ENCODE measurements at places on chromosomes 2 and 18.

DNA sequence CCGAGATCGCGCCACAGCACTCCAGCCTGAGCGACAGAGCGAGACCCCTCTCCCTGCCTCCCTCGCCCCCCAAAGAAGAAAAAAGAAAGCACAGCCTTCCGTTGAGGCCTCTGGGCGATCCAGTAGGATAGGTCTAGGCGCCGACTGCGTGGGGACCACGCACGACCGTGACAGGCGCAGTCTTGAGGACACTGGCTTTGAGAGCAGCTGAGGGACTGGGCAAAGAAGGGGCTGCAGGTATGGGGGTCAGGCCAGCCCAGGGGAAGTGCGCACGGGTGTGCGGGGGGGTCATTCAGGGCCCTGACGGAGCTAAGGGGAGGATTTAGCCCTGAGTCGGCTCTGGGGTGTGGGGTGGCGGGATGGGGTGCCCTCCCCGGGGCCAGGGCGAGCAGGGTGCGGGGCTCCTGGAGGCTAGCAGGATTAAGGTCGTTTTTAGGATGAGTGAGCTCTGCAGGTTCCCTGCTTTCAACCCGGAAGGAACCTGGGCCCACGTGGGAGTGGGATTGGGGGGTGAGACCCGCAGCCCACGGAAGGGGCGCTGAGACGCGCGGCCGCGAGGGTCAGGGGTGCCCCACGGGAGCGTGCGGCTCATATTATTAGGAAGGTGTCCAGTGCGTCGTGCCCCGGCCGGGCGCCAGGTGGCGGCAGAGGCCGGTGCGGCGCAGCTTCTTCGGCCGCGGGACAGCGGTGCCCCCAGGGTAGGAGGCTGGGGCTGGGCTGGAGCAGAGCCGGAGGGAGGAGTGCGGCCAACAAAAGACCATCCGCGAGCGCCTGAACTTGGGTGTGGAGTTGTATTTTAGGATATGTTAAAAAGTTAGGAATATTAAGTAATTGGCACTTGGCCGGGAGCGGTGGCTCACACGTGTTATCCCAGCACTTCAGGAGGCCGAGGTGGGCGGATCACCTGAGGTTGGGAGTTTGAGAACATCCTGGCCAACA is 20.5 kb upstream of the ZNF236 start:
- peak; percentile 56 for DNase-seq

GRCh38 chr18:55821219-55821618 is 233.2 kb upstream of the TCF4 start:
- no peak for DNase-seq

DNA sequence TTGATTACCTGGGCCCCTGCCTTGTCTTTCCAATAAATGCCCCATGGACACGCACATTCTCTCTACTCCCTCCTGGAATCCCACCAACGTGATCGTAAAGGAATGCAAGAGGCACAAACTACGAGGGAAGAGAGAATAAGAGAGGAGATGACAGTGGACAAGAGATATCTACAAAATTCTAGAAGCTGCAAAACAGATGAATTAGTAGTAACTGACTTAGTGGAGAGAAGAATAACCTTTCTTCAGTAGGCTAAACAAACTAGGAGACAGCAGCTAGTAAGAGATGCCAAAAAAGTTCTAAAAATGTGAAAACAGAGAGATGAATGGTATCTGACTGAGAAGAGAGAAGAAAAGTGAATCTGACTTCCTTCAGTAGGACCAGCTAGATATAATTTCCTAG is 43.5 kb upstream of the MYCN start:
- no peak for DNase-seq

GRCh38 chr18:73945130-73945792 is 202.4 kb downstream of the FBXO15 start:
- no peak for DNase-seq

DNA sequence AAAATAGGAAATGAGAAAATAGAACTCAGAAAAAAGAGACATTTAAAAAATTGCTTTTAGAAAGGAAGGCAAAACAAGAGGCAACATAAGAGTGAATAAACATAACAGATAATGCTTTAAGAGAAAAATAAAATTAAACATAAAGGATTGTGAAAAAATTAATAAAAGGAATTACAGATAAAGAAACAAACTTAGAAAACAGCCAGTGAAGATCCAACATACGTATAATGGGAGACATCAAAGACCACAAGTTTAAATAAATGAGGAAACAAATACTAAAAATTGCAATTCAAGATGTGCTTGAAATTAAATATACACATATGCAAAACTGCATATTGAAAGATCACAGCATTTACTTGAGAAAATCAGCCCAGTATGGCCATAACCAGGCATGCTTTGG is 448.9 kb downstream of the NBAS start:
- DNase-seq = no peak

- DNase-seq = no peak
These were observed 27.2 kb downstream of the EIF2AK3 start for GRCh38 chr2:88600038-88600465.

DNA sequence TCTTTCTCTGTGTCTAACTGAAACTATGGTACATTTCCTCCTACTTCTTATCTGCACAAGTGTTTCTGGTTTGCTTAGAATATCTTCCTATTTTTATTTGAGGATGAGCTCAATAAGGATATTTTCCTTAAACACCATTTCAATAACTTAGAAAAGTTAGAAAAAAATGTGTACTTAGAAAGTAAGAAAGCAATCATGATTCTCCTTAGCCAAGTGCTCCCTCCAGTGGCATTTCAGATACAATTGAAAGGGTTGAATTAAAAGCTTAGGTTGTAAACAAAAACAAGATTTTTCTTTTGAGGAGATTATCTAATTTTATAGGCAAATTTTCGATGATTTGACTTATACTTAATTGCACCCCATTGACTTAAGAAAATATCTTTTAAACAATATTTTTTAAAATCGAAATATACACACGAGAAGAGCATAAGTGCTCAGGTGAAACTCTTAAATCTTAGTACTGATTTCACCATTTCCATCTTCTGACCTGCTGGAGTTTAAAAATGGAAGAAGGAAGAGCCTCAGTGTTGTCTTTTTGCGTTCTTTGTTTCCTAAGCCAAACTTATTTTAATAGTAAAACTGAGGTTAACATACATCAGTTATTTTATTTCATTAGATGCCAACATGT is 26.9 kb downstream of the C18orf63 start:
- DNase-seq = peak; percentile 11

- DNase-seq = no peak
These were observed 100.6 kb upstream of the ITGA4 start for GRCh38 chr2:181356526-181357130.

DNA sequence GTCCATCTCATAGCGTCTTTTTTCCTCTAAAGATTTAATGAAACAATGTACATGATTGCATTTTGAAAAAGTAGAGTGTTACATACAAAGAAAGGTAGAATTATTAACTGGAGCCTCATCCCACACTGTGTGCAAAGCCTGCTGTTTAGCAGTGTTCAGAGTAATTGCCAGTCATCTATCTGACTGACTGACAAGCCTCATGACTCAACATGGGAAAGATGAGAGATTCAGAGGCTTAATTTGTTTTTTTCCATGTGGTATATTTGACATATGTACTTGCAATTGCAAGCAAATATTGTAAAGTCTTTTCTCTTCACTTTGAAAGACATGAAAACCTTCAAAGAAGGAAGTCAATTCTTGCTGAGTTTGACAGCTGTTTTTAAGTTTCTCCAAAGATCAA is 14.7 kb downstream of the PCARE start:
- DNase-seq = no peak

- DNase-seq = no peak
These were observed 254.9 kb upstream of the HS6ST1 start for GRCh38 chr2:128573531-128573930.

GRCh38 chr2:202046572-202046971 is 12.9 kb downstream of the FZD7 start:
- DNase-seq = no peak

DNA sequence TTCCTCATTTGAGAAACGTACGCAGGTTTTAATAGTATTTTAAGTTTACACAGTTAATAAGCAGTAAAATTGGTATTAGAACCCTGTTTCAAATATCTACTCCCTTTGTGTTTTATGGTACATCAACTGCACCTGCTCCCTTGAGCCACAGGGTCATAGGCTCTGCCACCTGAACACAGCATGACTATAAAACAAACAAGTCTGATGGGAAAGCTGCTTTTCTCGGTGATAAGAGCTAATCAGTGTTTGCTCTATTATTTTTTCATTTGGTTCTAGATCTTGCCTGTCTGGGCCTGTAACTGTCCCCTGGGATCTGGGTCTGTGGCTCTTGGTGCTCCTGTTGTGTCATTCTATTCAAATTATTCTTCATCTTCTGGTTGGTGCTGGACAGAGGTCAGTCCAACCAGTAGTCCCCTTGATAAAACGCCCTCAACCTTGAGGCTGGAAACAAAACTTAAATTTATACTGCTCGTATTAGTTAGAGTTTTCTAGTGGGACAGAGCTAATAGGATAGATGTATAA is 314.8 kb upstream of the LRP1B start:
- DNase-seq = no peak

GRCh38 chr2:1045109-1045508 is 94.5 kb downstream of the SNTG2 start:
- DNase-seq = no peak

DNA sequence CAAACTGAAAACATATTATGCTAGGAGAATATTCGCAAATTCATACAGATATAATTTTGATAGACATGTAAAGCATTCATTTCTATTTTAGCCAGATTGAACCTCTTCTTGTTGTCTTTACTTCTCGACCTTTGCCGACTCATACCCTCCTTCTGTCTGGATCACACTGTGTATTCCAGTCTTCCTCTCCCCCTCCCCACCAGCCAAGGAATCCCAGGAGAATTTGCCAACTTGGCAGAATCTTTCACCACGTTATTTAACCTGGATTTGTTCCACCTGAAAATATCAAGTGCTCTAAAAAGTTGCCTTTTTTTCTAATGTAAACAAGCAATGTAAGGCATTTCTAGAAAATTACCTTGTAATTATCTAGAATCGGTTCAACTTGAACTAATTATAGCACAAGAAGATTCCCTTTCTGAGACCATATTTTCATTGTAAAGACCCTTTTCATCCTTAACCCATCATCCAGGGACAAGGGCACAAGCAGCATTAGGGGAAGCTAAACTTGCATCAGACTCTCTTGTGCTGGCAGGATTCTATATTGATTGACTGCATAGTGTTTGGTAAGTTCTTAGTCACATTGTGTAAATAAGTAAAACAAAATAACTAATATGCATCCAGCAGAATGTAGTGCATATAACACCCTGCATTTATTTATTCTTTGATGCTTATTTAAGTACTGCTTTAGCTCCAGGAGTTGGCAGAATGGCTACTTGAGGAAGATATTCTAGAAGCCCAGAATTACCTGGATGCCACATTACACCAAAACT is 1328.7 kb upstream of the NXPH2 start:
- DNase-seq = no peak

DNA sequence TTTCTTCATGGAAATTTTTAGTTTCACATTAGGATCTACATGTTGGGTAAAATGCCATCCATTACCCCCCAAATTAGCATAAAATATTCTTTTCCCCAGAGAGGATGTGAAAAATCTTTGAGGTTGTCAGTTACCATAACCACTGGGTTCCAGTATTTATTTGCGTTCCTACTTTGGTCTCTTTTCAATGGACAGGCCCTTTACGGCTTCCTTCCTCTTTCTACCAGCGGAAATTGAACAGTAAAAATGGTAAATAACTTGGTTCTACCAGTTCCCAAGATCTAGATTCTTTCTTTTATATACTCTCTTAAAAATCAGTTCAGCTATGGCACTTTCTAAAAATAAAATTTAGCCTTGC is 169.2 kb upstream of the APCDD1 start:
- no peak for DNase-seq

DNA sequence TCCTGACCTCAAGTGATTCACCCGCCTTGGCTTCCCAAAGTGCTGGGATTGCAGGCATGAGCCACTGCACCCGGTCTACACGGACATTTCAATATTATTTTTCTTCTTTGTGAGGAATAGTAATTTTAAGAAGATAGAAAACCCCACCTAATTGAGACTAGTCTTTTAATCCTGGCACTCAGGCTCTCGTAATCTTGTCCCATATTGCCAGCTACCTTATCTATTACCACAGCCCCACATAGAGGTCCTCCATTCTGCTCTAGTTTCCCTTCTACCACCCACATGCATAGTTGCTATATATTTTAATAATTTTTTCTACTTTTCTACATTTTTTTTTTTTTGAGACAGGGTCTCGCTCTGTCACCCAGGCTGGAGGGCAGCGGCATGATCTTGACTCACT is 9.5 kb upstream of the USP14 start:
- DNase-seq = no peak

DNA sequence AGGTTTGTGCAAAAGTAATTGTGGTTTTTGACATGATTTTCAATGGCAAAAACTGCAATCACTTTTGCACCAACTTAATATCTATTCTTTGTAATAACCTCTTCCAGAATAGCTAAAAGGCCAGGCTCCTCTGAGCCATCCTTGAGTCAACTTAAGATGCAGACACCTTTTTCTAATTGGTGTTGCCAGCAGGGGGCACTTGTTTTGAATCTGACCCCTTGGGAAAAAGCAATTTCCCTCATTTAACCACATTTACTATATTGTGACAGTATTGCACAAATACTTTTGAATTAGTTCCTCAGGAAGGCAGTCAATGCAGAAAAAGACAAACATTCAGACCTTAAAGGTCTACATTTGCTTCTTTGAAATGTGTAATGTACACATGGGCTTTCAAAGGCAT is 78.6 kb upstream of the GALNT5 start:
- DNase-seq = no peak

- no peak for DNase-seq
These were observed 7.4 kb upstream of the MOB1A start for GRCh38 chr2:74186038-74186437.

- no peak for DNase-seq
These were observed 471.6 kb downstream of the DLGAP1 start for GRCh38 chr18:3983351-3983969.

GRCh38 chr2:84126530-84126929 is 332.6 kb downstream of the SUCLG1 start:
- no peak for DNase-seq

Measured in dorsolateral prefrontal cortex (tissue), 122 donors.